ENCODE measurements at places on chromosomes 3 and 15.

- H3K27me3 ChIP-seq: no peaks in the 10 kb centered on the region
- no peaks in the 10 kb centered on the region for H3K36me3 ChIP-seq
- no peak for DNase-seq
- no peak overlapping the region for H3K27ac ChIP-seq
These were observed 2.1 kb upstream of the SCAANT1 start for GRCh38 chr3:63914312-63914711.

GRCh38 chr3:129039271-129040038, 21.1 kb upstream of the GP9 start:
- no peak for DNase-seq
- no peak overlapping the region for H3K27ac ChIP-seq
- H3K36me3 ChIP-seq: no peaks in the 10 kb centered on the region
- no peaks in the 10 kb centered on the region for H3K27me3 ChIP-seq
- no peaks in the 10 kb centered on the region for H3K4me1 ChIP-seq

GRCh38 chr3:120907659-120908029, 361 bp upstream of the STXBP5L start:
- DNase-seq: no peak
- H3K27ac ChIP-seq: no peak overlapping the region
- H3K36me3 ChIP-seq: no peaks in the 10 kb centered on the region
- H3K4me1 ChIP-seq: peaks cover 5% of the 10 kb centered on the region

GRCh38 chr3:167684388-167684993, 30.7 kb upstream of the WDR49 start:
- H3K36me3 ChIP-seq: peaks cover 38% of the 10 kb centered on the region
- DNase-seq: peak; percentile 91
- H3K27ac ChIP-seq: no peak overlapping the region
- H3K27me3 ChIP-seq: no peaks in the 10 kb centered on the region
- H3K4me1 ChIP-seq: no peaks in the 10 kb centered on the region

DNA sequence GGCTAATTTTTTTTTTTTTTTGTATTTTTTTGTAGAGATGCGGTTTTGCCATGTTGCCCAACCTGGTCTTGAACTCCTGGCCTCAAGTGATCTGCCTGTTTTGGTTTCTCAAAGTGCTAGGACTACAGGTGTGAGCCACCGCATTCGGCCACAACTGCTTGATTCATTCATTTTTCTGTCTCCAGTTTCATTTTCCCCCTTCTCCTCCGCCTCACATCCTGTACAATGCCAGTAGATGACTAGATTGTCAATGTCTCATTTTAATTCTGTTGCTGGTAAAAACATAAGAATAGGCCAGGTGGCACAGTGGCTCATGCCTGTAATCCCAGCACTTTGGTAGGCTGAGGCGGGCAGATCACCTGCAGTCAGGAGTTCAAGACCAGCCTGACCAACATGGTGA, 12.0 kb upstream of the ZNF592 start:
- no peak overlapping the region for H3K4me3 ChIP-seq
- DNase-seq: no peak
- no peaks in the 10 kb centered on the region for H3K27me3 ChIP-seq

- DNase-seq: peak; percentile 60
- H3K27me3 ChIP-seq: no peaks in the 10 kb centered on the region
- no peaks in the 10 kb centered on the region for H3K36me3 ChIP-seq
- peaks cover 38% of the 10 kb centered on the region for H3K4me1 ChIP-seq
- H3K4me3 ChIP-seq: peak within 1 kb of the TSS; percentile 73
These were observed at the start of gene MRAS for GRCh38 chr3:138347960-138348753. MRAS (plus strand) TSS chr3:138348579; CDS start chr3:138372884, 24,305 bp downstream.

DNA sequence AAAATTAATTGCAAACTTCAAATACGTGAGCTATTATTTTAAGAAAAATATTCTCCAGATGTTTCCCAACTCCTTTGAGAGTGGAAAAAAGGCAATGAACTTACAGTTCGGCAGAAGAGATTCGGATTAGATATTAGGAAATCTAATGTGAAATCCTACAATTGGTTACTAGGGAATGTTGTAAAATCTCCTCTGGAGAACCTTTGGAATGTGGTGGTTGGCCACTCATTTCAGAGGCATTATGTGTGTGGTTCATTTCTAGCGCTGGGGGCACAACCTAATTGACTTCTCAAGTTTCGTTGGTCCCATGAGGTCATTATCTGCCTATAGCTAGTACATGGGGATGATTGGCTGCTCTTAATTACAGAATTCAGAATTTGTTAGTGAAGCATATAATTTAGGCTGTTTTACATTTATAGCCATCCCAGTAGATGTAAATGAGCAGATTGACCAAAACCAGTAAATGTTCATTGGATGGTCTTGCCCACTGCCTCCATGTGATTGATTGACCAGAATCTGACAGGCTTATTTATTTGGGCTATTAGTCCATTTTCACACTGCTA, 34.6 kb upstream of the CMSS1 start:
- peak overlapping the region; percentile 80 for H3K27ac ChIP-seq
- H3K36me3 ChIP-seq: no peaks in the 10 kb centered on the region
- H3K27me3 ChIP-seq: no peaks in the 10 kb centered on the region
- DNase-seq: peak; percentile 21
- no peak overlapping the region for H3K4me3 ChIP-seq
- no peaks in the 10 kb centered on the region for H3K4me1 ChIP-seq
